ENCODE measurements at places on chromosomes 5 and 9. TPM values are rescaled to one million over a fixed set of nuclear protein-coding genes. Genes with fewer than 3 reads are reported as not detected.

Gene ADAMTS2
- 141 TPM for total RNA-seq

Gene TMEM174
- total RNA-seq: not detected

Gene WDR38
- not detected for total RNA-seq

Gene SLC34A1
- total RNA-seq: not detected

Gene IFNE
- total RNA-seq: 0.92 TPM

Gene PCDHGB7
- 0.10 TPM for total RNA-seq

Gene DIRAS2
- total RNA-seq: not detected

Gene ATP6V0E1
- total RNA-seq: 325 TPM

Gene STC2
- total RNA-seq: 65.2 TPM

Gene SLC22A4
- 0.35 TPM for total RNA-seq

Gene PSMD5
- total RNA-seq: 20.4 TPM

Gene ACSL6
- 1.1 TPM for total RNA-seq

Gene NEUROG1
- not detected for total RNA-seq

Gene PPIP5K2
- 42.0 TPM for total RNA-seq

Gene SAXO1
- not detected for total RNA-seq

Gene PCDHA4
- not detected for total RNA-seq

Gene CDH18
- 18.8 TPM for total RNA-seq

Gene PLCXD3
- total RNA-seq: not detected

Gene LHX6
- not detected for total RNA-seq

Gene CAMK4
- total RNA-seq: 0.02 TPM

Gene SLC46A2
- not detected for total RNA-seq

Gene FBP2
- total RNA-seq: not detected

Gene AQP7
- total RNA-seq: not detected

Gene STK32A
- total RNA-seq: not detected

Gene PCDHA2
- 0.44 TPM for total RNA-seq

Gene C5orf52
- not detected for total RNA-seq

Gene PAM
- 119 TPM for total RNA-seq

Gene SARDH
- not detected for total RNA-seq

Gene CFAP77
- total RNA-seq: not detected

Gene PCDHB15
- 2.0 TPM for total RNA-seq

Gene VCAN
- total RNA-seq: 36.9 TPM

Gene PPP3R2
- not detected for total RNA-seq

Gene LMBRD2
- total RNA-seq: 6.4 TPM

Gene GNE
- 27.0 TPM for total RNA-seq

Gene WNK2
- 0.17 TPM for total RNA-seq

Gene PCDHA7
- total RNA-seq: 0.10 TPM

Gene NKD2
- 5.7 TPM for total RNA-seq

Gene GDF9
- not detected for total RNA-seq

Gene DTWD2
- 6.3 TPM for total RNA-seq

Data from MG63 (cell line).